ENCODE measurements at places on chromosomes 13 and 19.

DNA sequence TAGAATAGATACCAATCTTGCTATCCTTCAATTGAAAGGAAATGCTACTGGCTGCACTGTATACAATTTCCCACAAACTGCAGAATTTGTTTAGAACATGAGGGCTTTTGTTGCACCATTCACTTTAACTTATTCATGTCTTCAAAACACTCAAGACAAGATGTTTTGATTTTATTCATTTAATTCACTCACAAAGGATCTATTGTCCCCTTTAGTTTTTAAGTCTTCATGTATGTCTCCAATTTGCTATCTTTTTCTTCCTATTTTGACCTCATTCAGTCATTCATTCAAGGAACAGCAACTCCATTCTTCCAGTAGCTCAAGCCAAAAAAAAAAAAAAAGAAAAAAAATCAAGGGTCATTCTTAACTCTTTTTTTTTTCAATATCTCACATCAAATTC lies 130.6 kb upstream of the SOX21 start:
- no peak for DNase-seq

- DNase-seq: no peak
Observed at GRCh38 chr19:14021474-14021873, 6.5 kb upstream of the RLN3 start.

- DNase-seq: no peak
Observed at GRCh38 chr13:31119966-31120700, 41.6 kb downstream of the HSPH1 start.

DNA sequence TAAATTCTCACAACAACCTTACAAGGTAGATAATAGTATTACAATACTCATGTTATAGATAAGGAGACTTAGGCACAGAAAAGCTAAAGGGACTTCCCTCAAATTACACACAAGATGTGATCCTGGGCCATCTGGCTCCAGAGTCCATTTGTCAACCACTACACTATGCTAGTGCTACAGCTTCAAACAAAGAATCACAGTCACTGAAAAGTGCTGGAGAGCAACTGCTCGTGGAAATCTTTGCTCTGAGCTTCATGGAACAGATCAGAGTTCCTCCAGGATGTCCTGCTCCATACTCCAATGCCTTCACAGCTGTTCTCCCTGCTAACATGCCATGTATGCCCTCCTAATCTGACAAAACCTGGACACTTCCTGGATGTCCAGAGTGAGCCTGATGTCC lies 271.2 kb downstream of the ENOX1 start:
- DNase-seq: no peak

GRCh38 chr19:5943045-5943444 lies 29.0 kb downstream of the CAPS start:
- no peak for DNase-seq

- DNase-seq: no peak
Observed at GRCh38 chr13:95100525-95101433, 200.5 kb downstream of the ABCC4 start.

- no peak for DNase-seq
Observed at GRCh38 chr19:39127812-39128515, 2.4 kb downstream of the PAK4 start.

- DNase-seq: peak; percentile 52
Observed at GRCh38 chr13:34657716-34658115, 284.4 kb upstream of the NBEA start.

DNA sequence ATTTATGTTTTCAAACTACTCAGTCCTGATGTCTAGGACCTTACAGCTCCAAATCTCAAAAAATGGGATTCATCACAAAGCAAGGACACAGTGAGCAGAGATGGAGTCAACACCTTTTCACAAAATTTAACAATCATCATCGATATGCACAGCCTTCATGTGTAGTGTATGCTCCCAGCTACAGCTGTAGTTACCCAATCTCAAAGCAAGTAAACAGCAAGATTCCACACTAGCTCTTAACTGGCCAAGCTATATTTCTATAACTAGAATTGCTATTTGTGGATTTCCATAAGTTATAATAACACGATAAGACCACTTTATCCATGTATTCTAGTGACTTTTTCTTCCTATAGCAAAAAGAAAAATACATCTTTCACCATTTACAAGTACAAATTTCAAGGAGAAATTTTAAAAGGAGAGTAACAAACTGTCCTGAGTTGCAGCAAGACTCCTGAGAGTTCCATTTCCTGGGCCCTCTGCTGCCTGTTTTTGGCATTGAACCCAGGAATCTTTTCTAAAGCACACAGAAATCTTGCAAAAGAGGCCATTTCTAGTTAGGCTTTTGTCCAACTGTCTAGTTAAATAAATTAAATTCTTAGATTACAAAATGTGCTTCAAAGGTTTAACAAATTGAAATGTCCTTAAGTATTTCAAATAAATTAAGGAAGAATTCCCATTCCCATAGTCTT lies 460.6 kb downstream of the FGF14 start:
- DNase-seq: no peak

DNA sequence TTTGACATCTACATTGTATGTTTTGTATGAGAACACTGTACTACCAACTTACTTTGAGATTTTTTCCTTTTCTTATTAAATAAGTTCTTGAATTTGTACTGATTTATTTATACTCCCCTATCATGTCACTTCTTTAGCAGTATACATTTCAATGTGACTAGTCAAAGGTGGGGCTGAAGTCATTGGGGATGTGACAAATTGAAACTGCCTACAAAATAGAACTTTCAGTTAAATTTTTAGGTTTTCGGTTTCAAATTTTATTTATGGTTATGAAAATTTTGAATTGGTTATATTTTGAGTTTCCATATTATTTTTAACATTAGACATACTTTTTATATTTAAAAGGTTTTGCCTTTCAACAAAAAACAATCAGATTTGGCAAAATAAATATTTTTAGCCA lies 221.6 kb downstream of the NBEA start:
- no peak for DNase-seq

DNA sequence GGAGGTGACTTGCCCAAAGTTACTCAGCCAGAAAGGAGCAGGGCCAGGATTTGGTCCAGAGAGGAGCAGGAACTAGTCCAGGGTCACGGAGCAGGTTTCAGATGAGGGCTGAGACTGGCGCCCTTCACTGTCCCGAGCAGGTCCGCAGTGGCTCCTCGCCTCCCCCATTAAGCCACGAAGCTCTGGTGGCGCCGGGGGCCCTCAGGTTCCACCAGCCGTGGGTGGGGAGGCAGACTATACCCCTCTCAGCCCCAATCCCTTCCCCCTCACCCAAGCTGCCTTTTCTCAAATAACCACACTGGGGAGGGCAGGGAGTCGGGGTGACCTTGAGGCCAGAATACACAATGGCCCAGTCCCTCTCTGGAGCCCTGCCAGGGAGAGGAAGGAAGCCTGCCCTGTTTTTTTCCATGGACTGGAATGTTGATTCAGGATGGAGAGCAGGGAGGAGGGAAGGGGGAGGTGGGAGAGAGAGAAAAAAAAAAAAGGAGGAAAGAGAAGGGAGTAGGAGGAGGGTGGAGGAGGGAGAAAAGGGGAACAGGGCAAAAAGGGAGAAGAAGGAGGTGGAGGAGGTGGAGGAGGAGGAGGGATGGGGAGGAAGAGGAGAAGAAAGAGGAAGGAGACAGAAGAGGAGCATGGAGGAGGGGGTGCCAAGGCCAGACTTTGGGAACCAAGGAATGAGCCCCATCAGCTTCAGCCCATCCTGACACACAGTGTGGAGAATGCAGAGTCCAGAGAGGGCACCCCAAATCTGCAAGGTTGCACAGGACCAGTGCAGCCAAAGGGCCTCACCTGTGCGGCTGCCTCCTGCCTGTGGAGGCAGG lies 19.7 kb downstream of the CEACAM16 start:
- DNase-seq: peak; percentile 58

DNA sequence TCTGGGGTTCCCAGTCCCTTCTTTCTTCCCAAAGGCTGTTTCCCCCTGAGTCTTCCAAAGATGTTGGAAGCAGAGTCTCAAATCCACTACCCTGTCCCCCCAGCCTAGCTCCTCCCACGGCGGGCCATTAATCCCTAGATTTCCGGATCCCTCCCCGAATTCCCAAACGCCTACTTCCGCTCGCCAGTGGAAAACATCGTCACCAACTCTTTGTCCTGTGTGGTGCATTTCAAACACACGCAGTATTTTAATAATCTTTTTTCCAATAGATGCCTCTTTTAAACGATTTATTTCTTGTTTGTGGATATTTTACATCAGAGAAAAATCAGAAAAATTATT lies 610 bp downstream of the ZNF791 start:
- peak; percentile 87 for DNase-seq

GRCh38 chr13:51343475-51343874 lies 4.0 kb downstream of the SERPINE3 start:
- DNase-seq: no peak

DNA sequence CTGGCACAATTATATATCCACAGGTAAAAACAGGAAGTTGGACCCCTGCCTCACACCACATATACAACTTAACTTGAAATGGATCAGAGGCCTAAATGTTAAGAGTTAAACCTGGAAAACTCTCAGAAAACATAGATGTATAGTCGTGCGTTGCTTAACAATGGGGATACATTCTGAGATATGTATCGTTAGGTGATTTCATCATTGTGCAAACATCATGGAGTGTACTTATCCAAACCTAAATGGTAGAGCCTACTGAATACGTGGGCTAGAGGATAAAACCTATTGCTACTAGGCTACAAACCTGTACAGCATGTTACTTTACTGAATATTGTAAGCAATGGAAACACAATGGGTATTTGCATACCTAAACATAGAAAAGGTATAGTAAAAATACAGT lies 14.8 kb upstream of the CALM3 start:
- DNase-seq: no peak

- DNase-seq: no peak
Observed at GRCh38 chr19:21328406-21328805, 804 bp downstream of the ZNF708 start.

All from AG20443 (cell line).